ENCODE measurements at places on chromosomes 4 and X.
A peak's percentile ranks its signal among the peaks of the same experiment; 100 is the strongest.

DNA sequence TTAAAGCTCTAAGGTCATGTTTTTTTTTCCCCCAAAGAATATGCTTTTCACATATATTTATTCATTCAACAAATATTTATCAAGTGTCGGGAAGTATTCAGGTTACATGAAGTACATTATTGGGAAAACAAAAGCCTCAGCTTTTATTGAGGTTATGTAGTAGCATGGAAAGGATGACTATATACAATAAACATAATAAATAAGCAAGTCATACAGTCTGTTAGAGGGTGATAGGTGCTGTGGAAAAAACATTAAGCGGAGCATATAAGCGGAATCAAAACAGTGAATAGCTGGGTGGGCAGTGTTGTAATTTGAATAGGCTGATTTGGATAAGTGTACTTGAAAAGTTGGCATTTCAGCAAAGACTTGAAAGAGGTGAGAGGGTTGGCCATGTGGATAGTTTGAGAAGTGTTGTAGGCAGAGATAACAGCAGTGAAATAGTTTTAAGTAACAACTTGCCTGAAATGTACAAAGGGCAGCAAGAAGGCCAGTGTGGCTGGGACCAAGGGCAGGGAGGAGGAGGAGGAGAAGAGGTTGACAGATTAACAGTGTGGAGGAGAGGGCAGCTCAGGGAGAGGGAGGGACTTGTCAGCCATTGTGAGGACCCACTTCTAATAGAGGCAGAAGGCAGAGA lies 558.7 kb downstream of the SPRY1 start:
- no peak for DNase-seq

DNA sequence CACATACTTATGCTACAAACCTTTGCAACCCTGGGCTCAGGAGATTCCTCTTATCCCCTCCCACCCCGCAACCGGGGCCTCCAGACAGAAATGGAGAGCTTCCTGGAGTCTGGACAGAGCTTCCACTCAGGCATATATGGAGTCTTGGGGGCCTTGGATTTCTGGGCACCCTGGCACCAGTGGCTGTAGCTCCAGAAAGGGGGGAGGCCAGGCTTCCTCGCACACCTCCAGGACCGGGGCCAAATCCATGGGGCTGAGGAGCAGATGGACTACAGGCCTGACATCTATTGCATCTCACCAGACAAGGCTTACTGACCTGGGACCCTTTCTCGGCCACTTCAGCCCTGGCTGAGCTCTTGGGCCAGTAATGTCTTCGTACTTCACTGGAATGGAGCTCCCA lies 143.3 kb downstream of the DKK2 start:
- DNase-seq = no peak

DNA sequence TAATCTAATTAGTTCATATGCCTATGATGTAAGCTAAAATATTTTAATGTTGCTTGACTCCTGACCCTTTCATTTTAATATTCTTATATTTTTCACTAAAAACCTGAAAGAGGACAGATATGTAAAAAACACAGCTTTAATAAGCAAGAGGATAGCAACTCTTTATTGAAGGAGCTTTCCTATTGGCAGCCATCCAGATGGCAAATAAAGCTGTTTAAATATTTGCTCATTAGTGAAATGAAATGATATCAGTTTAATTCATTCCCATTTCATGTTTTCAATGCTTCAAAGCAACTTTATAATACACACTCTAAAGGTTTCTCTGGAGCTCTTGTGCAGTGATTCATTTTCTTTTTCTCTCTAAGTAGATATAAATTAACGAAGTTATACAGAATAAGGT lies 473.4 kb downstream of the PCDH7 start:
- no peak for DNase-seq

- DNase-seq = no peak
Measured at GRCh38 chrX:66408507-66408906, 230.4 kb downstream of the EDA2R start.

DNA sequence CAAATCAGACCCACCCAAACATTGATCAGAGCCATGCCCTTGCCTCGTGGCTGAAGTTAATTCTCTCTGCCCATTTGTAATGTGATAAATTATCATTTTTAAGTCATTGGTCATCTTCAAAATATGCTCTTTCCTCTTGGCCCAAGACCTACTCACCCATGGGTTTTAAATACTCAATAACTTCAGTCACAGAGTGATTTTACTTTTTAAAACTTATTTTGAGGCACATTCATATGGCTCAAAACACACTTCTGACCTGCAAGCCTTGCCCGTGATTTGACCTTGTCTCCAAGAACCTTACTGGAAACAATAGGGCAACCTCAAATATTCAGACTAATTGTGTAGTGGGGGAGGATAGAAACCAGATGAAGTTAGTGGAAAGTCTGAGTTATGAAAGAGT lies 176.2 kb upstream of the LNX1 start:
- peak; percentile 77 for DNase-seq

GRCh38 chrX:55659931-55660330 lies 36.7 kb downstream of the FOXR2 start:
- DNase-seq = no peak

GRCh38 chr4:137200322-137200721 lies 332.0 kb downstream of the PCDH18 start:
- no peak for DNase-seq

DNA sequence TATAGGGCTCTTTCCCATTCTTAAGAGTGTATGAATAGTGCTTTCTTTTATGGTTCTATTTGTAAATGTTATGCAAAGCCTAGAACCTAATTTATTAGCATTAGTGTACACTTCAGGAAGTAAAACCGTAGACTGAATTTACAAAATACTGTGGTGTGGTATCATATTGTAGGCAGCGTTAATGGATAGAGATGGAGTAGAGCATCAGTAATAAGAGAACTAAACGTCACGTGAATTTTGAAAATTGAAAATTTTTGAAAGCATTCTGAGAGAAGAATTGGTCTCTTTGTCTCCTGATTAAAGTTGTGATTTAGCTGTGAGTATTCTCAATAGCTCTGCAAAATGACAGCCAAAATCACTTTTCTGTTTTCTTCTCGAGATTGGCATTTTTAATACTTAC lies 2.9 kb downstream of the STIM2 start:
- DNase-seq = no peak

- DNase-seq = no peak
Measured at GRCh38 chrX:154058214-154058997, 38.7 kb upstream of the IRAK1 start.

DNA sequence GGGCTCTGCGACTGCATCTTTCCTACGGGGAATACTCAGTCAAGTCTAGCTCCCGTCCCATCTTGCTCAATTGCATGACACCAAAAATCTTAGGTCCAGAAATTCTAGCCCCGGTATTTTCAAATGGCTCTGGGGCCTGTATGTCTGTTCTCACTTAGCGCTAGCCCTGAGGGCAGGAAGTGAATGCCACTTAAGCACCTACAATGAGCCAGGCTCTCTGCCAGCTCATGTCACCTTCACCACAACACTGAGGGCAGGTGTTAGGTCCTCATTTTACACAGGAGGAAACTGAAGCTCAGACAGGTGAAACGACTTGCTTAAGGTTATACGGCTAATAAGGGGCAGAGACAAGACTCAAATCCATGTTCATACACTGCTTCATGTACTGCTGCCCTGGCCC lies 282.8 kb downstream of the PPP1R2C start:
- no peak for DNase-seq

GRCh38 chr4:120085705-120086104 lies 19.1 kb upstream of the MAD2L1 start:
- DNase-seq = peak; percentile 58

DNA sequence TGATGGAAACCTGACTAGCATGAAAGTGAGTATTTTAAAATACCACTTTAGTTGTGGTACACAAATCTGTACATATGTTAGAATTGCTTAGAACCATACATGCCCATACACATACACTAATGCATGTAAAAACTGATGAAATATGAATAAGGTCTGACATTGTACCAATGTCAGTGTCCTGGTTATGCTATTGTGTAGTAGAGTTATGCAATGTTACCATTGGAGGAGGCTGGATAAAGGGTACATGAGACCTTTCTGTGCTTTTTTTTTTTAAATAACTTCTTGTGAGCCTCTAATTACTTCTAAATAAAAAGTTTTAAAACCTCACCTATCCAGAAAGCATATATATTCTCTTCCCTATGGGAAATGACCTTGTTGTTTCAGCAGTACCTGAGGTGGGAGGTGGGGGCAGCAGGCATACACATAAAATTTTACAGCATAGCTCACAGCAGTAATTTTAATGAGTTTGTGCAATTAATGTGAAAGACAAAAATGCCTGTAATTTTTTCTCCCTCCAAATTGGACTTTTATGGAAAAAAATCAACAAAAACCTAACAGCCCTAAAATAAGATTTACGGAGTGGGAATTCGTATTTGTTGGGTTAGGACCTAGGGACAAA lies 97.6 kb downstream of the RAP1GDS1 start:
- DNase-seq = no peak

DNA sequence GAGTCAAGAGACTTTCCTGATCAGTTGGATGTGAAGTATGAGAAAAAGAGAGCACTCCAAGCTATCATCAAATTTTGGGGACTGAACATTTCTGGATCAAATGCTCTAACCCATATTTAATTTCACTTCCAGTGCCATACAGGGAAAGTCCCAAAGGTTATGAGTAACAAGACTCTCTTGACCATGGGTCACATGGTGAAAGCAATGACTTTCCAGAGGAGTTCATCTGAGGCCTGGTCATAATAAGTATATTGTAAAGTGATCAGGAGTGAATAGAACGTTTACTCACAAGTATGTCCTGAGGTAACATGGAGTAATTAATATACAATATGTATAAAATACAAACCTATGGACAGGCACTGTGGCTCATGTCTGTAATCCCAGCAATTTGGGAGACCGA lies 40.7 kb upstream of the ARMCX5 start:
- no peak for DNase-seq

- peak; percentile 62 for DNase-seq
Measured at GRCh38 chr4:80989921-80990544, 40.5 kb upstream of the BMP3 start.

- no peak for DNase-seq
Measured at GRCh38 chrX:49958727-49959485, 36.5 kb downstream of the CLCN5 start.

- no peak for DNase-seq
Measured at GRCh38 chr4:60655356-60655755, 544.8 kb upstream of the ADGRL3 start.

GRCh38 chr4:130850019-130850524 lies 1754.1 kb downstream of the C4orf33 start:
- no peak for DNase-seq

DNA sequence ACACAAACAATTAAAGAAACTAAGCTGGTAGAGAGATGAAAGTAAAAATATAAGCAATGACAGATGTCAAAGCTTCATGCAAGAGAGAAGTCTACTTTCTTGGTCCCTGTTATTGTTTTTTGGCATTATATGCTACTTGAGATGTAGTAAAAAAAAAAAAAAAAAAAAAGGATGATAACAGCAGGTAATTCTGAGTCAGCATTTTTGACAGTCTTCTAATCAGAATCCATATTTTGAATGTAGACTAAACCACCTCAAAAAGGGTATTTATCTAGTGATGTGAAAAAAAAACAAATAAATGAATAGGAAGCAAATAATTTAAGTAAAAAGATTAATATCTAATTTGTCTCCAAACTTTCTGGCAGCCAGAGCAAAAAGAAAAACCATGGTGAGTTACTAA lies 422.2 kb upstream of the CPEB2 start:
- DNase-seq = no peak

DNA sequence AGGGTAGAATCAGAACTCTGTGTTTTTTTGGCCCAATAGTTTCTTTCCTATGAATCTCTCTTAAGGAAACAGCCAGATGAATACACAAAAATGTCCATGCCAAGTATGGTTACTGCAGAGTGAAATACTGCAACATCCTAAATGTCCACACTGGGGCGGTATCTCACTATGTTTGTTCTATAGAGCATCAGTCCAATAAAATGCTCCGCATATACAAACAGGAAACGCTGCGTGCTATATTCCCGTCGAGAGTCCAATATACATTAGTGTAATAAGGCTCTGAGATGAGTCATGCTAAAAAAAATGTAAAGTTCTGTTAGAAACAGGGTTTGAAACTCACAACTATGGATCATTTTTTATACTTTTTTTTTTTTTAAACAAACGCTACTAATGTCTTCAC lies 72.9 kb upstream of the ENOX2 start:
- peak; percentile 8 for DNase-seq

- DNase-seq = peak; percentile 61
Measured at GRCh38 chrX:45400027-45400779, 199.5 kb upstream of the DIPK2B start.

GRCh38 chr4:148126825-148127224 lies 315.4 kb downstream of the NR3C2 start:
- peak; percentile 56 for DNase-seq

DNA sequence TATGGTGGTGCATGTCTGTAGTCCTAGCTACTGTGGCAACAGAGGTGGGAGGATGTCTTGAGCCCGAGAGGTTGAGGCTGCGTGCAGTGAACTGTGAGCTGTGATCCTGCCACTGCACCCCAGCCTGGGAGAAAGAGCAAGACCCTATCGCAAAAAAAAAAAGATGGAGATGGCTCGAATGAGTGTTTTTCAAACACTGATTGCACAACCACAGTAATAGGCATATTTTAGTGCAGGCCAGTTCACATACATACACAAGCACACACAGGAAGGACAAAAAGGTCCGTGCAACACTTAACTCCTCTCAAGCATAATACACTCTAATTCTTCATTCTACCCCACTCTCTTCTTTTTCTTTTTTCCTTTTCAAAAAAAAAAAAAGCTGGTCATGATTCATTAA lies 5.1 kb downstream of the EFHC2 start:
- no peak for DNase-seq

DNA sequence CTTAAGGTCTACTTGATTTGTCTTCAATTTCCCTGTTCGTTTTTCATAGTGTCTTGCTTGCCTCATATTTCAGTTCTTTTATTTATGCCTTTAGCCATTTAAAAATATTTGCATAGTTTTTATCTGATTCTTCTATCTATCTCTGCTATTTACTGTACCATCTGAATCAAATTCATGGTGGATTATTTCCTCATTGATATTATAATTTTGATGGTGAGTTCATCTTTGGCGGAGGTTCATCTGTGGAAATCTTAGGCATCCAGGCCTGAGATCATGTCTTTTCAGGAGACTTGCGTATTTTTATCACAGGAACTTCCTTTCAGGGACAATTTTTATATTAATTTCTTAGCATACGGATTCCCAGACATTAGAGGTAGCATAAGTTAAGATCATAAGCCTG lies 275.2 kb downstream of the STPG2 start:
- no peak for DNase-seq
